Kidney glomerular epithelial cell (primary cell): ENCODE measurements at places on chromosomes 3 and 15.

DNA sequence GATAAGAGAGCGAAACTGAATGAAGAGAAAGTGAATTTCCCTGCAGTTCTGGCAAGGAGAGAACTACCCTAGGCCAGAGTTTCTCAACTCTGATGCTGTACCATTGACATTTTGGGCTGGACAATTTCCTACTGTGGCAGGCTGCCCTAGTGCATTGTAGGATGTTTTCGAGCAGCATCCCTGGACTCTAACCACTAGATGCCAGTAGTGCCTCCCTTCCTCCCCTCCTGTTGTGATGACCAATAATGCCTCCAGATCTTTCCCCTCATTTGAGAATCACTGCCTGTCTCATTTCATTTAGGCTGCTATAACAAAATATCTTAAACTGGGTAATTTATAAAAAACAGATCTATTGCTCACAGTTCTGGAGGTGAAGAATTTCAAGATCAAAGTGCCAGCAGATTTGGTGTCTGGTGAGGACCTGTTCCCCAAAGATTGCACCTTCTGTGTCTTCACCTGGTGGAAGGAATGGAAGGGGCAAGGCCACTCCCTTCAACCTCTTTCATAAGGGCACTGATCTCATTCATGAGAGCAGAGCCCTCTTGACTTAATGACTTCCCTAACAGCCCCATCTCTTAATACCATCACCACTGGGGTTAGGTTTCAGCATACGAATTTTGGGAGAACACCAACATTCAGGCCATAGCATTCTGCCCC lies 188.9 kb upstream of the MEIS2 start:
- no peak for DNase-seq

GRCh38 chr3:54131026-54131605 lies 8.8 kb downstream of the CACNA2D3 start:
- no peak for DNase-seq

DNA sequence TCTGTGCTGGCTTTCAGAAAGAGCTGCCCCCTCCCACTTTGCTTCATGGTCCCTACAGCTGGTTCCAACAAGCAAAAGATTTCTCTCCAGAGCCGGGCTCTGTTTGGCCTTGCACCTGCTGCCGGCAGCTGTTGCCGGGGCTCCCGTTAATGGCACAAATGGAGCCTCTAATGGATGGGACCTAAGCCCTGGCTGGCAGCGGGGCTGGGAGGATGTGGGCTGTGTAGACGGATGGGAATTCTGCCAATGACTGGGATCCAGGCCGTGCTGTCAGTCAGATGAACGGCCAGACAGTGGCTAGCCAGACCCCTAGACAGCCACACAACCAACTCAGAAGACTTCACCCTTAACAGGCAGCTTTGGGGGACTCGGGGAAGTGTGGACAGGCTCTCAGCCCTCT lies 88.0 kb downstream of the RPLP1 start:
- no peak for DNase-seq

- DNase-seq, result no peak
Observed at GRCh38 chr3:186425788-186426730, 64.0 kb upstream of the DGKG start.

DNA sequence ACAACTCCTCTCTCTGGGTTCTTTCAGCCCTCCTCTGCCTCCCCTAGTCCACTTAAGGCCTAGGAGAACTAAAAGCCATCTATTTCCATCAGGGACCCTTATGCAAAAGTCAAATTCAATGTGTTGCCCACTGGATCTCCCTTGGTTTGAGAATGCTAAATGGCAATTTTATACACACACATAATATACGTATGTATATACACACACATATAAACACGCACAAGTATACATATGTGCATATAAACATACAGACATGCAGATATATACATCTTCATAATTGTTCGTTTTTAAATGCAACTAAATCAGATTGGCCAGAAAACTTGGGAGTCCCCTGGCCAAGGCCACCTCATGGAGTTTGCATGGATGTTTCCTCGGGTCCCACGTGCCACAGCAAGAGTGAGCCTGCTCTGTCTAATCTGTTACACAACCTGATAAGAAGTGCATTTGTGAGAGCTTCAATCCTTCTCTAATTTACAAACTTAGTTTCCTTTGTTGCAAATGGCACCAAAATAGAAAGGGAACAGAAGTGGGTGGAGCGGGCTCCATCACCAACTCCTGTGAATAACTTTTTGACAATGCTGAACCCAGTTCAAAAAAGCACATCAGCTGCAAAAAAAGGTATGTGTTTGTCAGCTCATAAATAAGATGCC lies 84.2 kb downstream of the FOXP1 start:
- DNase-seq, result no peak

GRCh38 chr3:58683466-58683865 lies 16.9 kb upstream of the FAM3D start:
- DNase-seq, result no peak

DNA sequence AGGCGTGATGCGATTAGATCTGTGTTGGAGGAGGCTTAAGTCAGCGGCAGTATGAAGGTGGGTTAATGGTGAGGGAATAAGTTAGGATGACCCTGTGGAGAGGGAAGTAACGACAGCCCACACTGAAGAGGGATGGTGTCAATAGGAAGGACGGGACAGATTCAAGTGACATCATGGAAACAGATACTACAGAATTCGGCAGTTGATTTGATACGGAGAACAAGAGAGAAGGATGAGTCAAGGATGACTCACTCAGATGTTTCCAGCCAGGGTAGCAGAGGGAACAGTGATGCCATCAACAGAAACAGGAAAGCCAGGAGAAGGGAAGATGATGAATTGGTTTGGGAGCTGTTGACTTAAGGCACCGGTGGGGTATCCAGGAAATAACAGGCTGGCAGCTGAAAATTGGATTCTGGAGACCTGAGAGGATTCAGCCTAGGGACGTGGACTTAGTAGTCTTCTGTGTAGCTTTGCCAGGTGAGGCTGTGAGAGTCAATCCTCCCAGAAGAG lies 38.0 kb downstream of the SHC4 start:
- peak; percentile 84 for DNase-seq

DNA sequence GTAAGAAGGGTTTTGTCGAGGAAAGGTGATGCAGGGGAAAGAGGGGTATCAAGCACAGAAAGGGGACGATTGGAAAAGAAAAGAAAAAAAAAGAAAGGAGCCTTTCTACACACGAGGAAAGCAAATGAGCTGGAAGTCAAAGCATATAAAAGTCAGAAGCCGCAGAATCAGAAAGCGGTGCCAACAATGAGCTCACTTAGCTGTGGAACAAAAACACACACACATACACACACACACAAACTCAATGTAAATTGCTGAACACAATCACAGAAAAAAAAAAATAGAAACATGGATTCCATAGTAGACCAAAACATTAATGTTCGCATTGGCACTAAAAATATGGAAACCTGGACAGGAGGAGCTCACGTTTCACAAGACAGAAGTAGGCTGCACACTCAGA lies 63.4 kb upstream of the FEZF2 start:
- no peak for DNase-seq

GRCh38 chr15:88628018-88628654 lies 7.0 kb downstream of the AEN start:
- no peak for DNase-seq

DNA sequence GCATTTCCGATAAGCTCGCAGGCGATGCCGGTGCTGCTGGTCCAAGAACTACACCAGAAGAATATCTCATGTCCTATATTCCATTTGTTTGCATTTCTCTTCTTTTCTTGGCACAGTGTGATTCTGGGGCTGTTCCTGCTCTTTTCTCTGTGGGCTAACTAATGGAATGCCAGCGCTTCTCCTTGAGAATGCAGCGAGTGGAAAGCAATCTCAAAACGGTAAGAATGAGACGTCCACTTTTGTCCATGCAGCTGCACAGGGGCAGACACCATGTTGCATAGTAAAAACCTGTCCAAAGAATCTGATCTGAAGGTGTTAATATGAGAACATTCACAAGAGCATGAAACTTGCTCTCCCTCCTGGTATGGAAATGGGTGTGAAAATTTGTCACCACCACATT lies 6.6 kb upstream of the CHRNA3 start:
- DNase-seq, result no peak

DNA sequence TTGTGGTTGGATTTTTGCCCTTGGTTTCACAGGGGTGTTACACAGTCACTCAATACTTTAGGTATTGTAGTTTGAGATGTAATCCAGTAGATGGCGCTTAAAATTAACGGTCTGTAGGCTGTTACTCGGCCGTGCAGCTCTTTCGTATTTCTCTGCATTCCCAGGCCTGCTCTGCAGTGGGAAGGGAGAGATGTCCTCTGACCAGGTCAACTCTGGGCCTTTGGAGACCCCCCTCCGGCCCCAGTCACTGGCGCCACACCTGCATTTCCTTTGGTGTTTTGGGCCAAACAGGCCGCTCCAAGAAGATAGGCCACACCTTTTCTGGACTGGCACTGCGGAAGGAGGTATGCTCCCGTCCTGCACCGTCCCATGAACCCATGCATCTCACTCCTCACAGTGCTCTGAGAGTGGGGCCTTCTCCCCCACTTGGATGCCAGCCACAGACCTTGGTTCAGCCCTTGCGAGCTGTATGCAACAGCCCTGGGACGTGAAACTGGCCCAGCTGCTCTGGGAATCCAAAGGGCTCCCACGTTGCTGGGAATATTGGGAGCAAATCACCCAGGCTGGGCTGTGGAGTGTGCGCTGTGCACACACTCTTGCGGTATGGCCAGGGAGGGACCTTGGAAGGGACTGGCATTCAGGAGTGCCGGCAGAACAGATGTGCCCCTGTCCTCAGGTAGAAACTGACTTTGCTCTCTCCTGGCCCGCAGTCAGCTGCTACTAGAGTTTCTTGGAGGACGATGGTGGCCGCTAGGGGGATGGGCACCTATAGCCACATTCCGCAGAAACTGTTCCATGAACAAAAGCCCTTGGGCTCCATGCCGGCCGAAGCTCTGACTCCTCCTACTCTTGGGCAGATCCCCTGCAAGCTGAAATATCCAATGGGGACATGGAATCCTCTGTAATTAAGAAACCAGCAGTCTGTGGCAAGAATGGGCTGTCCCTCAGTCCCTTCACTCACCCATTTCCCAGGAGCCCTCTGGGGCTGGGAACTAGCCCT lies 410.5 kb upstream of the CADM2 start:
- DNase-seq, result peak; percentile 40

- DNase-seq, result no peak
Observed at GRCh38 chr3:147939839-147940238, 530.7 kb downstream of the ZIC1 start.

GRCh38 chr3:155870945-155871745 lies 695 bp downstream of the GMPS start:
- no peak for DNase-seq

DNA sequence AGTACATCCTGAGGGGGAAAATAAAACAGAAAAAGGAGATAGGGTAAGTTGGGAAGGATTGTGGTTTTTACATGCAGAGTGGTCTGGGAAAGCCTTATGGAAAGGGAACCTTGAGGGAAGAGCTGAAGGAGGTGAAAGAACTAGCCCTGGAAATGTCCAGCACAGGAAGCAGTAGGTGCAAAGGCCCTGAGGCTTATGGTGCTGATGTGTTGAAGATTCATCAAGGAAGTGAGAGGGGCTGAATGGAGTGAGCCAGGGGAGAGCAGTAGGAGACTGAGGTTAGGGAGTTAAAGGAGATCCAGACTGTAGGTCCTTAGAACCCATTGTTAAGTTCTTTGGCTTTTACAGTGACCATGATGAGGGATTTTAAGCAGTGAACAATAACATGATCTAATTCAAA lies 33.0 kb downstream of the ATP1B3 start:
- no peak for DNase-seq

- peak; percentile 72 for DNase-seq
Observed at GRCh38 chr15:66862940-66863335, 160.9 kb downstream of the SMAD6 start.

DNA sequence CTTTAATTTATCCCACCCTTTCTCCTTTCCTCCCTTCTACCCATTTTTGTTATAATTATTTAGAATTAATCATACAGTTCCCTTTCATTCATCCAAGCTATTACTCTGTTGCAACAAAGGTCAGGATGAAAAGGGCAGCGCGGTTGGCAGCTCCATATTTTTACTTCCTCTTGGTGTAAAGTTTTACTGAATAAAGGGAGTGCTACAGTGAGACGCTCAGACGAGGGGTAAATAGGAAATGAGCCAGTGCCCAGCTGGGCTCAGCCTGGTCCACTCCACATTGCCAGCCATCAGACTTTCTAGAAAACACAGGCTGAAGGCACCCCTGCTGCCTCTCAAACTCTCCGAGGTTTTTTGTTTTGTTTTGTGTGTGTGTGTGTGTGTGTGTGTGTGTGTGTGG lies 21.9 kb upstream of the ZBTB38 start:
- no peak for DNase-seq

- DNase-seq, result no peak
Observed at GRCh38 chr3:159919873-159920272, 68.8 kb upstream of the IL12A start.

DNA sequence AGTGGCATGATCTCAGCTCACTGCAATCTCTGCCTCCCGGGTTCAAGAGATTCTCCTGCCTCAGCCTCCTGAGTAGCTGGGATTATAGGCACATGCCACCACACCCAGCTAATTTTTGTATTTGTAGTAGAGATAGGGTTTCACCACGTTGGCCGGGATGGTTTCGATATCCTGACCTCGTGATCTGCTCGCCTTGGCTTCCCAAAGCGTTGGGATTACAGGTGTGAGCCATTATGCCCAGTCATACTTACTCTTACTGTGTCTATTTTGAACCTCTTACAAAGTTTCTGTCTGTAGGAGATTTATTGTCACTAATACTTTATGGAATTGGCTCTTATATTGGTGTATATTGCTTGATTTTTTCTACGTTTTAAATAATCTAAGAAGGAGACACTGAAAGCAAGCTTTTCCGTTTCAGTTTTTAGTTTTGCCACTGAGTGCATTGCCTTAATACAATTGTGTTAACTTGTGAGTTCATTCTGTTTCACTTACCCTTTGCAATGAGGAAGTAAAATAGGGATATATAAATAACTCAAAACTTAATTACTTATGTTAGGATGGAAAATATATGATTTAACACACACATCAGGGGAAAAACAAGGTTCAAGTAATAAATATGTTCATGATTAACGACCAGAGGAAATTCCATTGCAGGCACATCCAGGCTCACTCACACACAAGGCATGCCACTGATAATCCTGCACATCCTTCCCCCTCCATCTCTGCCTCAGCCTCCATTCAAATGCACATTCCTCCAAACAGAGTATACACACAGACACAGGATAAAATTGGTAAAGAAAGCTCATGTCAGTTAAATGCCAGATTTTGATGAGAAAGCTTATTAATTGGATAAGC lies 279.3 kb upstream of the RASGRP1 start:
- DNase-seq, result peak; percentile 73

GRCh38 chr15:55008421-55008820 lies 188.3 kb downstream of the RSL24D1 start:
- DNase-seq, result no peak

DNA sequence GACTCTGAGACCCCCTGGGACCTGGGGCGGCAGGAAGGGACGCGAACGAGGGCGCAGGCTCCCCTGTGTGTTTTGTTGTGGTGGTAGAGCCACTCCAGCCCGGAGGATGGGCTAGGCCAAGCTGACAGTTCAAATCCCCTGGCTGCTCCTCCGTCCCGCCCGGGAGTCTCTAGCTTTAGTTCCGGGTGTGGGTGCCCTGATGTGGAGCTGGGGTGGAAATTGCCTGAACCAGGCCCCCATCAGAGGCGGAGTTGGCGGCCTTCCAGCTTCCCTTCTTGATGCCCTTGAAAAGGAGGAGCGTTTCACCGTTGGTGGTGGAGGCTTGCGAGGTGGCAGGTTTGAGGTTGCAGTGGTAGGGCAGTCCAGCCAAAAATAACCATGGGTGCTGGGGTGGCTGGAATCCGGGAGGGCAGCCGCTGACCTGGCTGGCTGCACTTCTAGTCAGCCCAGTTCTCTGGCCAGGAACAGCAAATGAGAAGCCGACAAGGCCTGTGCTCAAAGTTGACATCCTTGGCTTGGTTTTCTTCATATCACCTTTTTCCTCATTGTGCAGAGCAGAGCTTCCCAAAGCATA lies 817 bp downstream of the CLK3 start:
- DNase-seq, result peak; percentile 45

GRCh38 chr3:100857863-100858262 lies 135.4 kb downstream of the ABI3BP start:
- no peak for DNase-seq
